ENCODE measurements at places on chromosomes 1 and 21. TPM values are rescaled to one million over a fixed set of nuclear protein-coding genes. Genes with fewer than 3 reads are reported as not detected.

The PSRC1 gene
- 17.3 TPM for total RNA-seq

The NUP210L gene
- not detected for total RNA-seq

The VSIG8 gene
- total RNA-seq, result not detected

The OR2T2 gene
- total RNA-seq, result not detected

The USH2A gene
- 0.79 TPM for total RNA-seq

The FMO5 gene
- total RNA-seq, result 1.4 TPM

The S100A7A gene
- total RNA-seq, result not detected

The HNRNPCL1 gene
- not detected for total RNA-seq

The UBE2U gene
- total RNA-seq, result not detected

The TRIM58 gene
- 0.13 TPM for total RNA-seq

The LRRC53 gene
- not detected for total RNA-seq

The HCRTR1 gene
- not detected for total RNA-seq

The TNFRSF8 gene
- total RNA-seq, result not detected

The C1orf226 gene
- total RNA-seq, result 1.8 TPM

The LDLRAD2 gene
- not detected for total RNA-seq

Data from SK-MEL-5 (cell line).